Right atrium auricular region (tissue), 2 donors: ENCODE measurements at places on chromosomes 6 and 20. TPM values are rescaled to one million over a fixed set of nuclear protein-coding genes. Genes with fewer than 3 reads are reported as not detected.

DNA sequence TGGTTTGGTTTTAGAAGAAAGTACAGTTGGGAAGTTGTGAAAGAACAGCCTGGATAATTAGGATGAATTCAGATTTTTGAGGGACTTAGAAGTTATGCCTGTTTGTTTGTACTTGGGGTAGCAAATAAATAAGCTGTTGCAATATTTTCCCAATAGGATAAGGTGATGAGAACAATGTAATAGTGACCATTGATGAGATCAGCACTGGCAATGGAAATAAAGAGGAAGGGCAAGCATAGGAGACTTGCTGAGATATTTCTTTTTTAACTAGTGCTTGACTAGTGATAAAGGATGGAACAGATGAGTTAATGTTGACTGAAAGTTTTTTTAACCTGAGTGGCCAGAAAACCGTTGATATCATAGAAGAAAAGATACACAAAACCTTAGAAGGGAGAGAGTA is 498.8 kb downstream of the CDKAL1 start:
- no peak for DNase-seq

DNA sequence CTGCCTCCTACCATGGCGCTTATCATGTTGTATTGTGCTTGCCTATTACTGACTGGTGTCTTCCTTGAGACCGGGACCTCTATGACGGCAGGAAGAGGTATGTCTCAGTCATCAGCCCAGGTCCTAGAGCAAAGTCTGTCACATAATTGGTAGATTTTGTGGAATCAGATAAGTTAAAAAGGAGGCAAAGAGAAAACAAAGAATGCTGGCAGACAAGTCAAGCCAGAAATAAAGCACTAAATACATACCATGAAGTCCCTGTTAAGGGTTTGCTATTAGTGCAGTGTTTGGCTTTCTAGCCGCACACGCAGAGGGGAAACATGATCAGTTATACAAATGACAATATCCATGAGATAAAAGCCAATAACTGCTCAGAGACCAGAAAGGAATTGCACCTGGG is 6.0 kb downstream of the TOMM34 start:
- DNase-seq: no peak

- DNase-seq: no peak
Observed at GRCh38 chr20:19079536-19080299, 132.7 kb upstream of the SLC24A3 start.

DNA sequence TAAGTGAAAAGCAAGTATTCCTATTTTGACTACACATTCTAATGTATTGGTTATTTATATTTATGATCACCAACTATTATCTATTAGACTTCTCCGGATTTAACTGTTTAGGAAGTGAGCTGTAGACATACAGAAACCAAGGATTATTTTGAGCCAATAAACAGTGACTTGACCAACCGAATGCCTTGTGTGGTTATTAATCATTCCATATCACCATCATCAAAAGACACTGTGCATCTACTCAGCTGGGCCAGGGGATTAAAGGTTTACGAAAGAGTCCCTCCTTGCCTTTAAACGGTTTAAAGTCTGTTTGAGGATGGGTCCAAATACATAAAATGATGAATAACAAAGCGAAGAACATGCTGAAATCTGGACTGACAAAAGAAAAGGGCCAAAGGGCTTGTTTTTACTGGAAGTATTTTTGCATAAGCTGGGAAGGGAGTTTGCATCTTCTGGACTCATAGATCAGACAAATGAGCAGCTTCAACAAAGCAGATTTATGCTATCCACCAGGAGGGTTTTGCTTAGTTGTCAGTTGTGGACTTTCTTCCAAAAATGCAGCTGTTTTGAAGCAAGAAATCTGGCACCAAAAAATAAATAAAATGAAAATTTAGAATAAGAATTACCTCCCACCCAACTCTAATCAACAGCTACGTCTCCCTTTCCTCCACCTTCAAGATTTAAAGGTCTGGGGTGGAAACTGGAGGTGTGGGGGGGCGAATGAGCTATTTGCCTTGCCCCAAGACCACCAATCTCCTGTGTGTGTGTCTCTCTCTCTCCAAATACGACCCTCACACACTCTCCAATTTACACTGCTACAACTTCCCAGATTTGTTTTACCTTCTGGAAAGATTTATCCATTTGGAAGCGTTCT is 33.6 kb upstream of the ID4 start:
- no peak for DNase-seq

DNA sequence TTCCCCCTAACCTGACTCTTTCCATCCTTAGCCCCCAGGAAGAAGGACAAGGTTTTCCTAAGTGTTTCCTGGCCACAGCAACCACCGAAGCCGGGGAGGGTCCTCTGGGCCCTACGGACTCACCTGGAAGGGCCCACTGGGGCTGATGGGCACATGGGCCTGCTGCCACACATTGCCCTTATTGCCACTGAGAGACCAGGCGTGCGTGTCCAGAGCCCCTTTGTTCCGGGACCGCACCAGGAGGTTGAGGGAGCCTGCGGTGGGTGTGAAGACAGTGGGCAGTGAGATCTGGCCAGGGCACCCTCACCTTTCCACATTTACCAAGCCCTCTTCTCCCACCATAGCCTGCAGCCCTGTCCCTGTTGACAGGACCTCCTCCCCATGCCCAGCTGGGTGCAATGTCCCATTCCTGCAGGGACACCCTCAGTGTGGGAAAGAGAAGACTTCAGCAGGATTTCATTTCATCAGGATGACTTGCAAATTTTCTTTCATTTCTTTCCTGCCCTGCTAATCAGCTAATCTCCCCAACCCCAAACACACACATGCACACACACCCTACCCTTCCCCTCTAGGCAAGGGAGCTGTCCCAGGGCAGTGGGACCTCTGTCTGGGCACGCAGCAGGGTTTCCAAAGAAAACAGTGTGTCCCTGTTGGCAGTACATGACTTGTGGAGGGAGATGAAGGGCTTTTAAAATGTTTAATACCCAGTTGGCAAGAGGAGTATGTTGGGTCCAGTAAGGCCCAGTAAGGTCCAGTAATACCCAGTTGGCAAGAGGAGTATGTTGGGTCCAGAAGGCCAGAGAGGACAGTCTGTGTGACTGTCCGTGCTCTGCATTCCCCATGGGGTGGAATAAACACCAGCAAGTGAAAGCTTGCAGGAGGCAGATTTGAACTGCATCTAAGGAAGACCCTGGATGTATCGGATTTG is 59.0 kb downstream of the MDGA1 start:
- no peak for DNase-seq

GRCh38 chr20:23155141-23155590 is 69.0 kb upstream of the CD93 start:
- DNase-seq: peak; percentile 50

DNA sequence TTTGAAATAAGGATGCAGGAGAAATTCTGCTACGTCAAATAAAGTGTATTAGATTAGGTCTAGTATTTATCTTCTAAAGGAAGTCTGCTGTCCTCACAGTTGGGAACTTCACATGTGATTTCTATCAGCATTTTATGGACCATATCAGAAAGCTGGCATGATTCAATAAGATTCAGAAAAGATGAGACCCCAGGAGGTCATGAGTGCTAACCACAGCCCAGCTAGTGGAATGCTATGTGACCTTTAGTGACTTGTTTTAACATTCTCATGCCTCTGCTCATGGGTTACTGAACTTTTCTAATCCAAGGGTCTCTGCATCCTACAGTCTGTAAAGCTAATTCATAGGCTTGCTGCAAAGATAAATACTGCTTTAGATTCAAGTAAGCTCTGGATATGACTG is 150.1 kb downstream of the GMPR start:
- DNase-seq: no peak

GRCh38 chr20:24102749-24103333 is 114.3 kb upstream of the GGTLC1 start:
- DNase-seq: no peak

DNA sequence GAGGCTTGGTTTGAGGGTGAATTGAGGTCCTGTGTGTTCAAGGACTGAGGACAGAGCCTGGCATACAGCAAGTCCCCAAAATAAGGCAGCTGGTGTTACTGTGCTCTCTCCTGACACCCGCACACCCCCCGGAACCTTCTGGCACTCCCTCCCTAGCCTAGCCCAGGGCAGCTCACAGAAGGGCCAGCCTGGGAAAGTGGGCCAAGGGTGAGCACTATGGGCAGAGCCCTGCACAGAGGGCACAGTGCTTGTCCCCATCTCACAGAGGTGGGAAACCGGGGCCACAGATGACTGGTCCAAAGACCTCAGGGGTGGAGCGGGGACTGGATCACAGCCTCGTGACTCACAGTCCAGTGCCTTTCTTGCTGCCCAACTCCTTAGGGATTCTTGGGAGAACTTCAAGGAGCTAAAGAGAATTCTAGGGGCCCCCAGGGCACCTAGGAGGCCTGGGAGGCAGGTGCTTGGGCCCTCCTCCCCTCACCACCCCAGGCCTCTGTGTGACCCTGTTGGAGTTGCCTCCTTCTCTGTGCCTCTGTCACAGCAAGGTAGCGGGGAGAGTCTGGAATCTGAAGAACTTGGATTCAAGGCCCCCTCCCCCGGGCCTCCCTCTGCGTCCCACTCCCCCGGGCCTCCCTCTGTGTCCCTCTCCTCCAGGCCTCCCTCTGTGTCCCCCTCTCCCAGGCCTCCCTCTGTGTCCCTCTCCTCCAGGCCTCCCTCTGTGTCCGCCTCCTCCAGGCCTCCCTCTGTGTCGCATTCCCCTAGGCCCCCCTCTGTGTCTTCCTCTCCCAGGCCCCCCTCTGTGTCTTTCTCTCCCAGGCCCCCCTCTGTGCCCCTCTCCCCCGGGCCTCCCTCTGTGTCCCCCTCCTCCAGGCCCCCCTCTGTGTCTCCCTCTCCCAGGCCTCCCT is 13.5 kb downstream of the DLGAP4 start:
- no peak for DNase-seq

DNA sequence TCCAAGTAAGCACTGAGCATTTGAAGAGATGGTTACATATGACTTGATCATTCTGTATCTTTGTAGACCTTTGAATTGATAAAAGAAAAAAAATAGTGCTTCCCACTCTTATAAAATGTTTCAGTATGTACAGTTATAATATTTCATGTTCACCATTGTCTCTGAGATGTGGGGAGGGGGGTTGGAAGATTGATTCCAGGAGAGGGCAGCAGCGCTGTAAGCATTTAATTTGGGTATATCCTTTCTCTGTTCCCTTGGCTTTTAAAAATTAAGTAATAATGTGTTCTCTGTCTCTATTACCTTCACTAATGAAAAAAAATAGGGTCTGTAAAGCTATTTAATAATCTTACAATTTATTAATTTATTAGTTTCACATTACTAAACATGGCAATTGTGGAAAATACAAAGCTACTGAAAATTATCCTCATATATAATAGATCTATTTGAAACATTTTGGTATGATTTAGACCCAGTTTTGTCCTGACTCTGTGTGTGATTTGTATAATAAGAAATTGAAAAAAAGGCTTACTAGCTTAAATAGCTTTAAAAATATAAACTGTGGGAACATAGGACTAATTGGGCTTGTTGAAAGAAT is 341.2 kb downstream of the CDKAL1 start:
- DNase-seq: no peak

DNA sequence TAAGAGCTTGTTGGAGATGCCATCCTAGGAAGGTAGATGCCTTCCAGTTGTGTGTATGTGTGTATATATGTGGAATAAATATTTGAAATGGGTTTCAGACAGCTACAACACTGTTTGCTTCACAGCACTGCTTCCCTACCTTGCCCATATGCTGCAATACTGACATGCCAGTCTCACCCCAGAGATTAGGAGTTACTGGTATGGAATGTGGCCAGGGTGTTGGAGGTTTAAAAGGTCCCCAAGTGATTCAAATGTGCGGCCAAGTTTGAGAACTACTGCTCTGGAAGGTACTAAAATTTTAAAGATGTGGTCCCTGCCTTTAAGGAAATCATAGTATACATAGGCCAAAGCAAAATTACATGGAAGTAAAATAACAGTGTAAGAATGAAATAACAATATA is 39.5 kb downstream of the BCKDHB start:
- no peak for DNase-seq

DNA sequence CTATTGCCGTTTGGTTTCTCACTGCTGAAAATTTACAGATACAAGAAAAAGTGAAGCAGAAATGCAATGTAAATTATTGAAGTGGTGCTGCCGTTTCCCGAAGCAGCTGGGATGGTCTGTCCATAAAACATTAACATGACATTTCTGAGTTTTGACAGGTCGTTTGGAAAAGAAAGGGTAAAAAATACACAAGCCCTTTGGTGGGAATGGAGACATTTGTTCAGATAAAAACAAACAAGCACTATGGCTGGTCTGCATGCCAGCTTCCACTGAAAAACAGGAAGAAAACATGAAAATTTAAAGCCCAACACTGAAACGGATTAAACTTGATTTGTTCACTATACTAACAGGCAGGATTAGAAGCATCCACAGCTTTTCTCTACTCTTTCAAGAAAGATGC is 155.2 kb downstream of the FRK start:
- no peak for DNase-seq

DNA sequence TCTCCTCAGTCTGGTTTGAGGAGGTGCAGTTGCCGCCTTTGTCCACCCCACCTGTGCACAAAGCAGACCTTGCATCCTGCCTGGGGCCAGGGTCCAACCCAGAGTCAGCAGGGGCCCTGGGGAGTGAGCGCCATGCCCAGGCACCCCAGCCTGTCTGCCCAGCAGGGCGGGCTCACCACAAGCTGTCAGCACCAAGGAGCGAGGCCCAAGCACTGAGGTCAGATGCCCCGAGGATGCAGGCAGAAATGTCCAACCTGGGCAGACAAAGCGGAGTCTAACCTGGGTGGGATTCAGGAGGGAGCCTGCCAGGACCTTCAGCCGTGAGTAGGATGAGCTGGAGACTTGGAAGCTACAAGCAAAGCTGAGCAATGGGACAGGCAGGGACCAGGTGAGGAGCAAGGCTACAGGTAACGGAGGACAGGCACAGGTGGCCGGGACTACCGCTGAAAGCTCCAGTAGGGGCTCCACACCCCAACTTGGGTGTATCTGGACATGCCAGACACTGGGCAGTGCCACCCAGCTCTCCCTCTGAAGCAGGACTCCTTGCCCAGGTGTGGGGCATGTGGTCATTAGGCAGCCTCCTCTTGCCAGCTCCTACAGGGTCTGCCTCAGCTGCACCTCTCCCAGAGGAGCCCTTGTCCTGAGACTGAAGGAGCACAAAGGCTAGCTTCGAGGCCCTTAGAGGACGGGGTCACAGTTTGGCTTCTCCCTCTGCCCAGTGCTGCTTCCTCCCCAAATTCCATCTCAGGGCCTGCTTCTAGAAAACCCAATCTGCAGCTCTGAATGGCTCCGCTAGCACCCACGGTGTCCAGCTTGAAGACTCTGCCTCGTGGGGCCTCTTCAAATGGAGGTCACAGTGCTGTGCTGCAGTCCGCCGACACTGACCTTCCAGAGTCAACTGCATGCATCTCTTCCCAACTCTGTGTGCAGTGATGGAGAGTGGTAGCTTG is 210.6 kb upstream of the CDYL start:
- peak; percentile 21 for DNase-seq

GRCh38 chr6:49855221-49855620 is 11.1 kb downstream of the CRISP1 start:
- DNase-seq: no peak

- DNase-seq: no peak
Observed at GRCh38 chr6:167397712-167398111, 72.8 kb downstream of the TTLL2 start.

- DNase-seq: no peak
Observed at GRCh38 chr6:105940990-105941389, 145.1 kb upstream of the PRDM1 start.

- DNase-seq: no peak
Observed at GRCh38 chr6:44470115-44470464, 82.6 kb downstream of the CDC5L start.

Gene BYSL
- total RNA-seq: 3.0 TPM

Gene LPA
- not detected for total RNA-seq

Gene SRSF12
- not detected for total RNA-seq

Gene C6orf15
- not detected for total RNA-seq

Gene PCSK2
- total RNA-seq: 1.6 TPM

Gene NINL
- 4.8 TPM for total RNA-seq

Gene ENPP3
- not detected for total RNA-seq

Gene SNPH
- 5.0 TPM for total RNA-seq
